Liver (tissue), 10 donors: ENCODE measurements at places on chromosomes 1 and 21. TPM values are rescaled to one million over a fixed set of nuclear protein-coding genes. Genes with fewer than 3 reads are reported as not detected.

DNA sequence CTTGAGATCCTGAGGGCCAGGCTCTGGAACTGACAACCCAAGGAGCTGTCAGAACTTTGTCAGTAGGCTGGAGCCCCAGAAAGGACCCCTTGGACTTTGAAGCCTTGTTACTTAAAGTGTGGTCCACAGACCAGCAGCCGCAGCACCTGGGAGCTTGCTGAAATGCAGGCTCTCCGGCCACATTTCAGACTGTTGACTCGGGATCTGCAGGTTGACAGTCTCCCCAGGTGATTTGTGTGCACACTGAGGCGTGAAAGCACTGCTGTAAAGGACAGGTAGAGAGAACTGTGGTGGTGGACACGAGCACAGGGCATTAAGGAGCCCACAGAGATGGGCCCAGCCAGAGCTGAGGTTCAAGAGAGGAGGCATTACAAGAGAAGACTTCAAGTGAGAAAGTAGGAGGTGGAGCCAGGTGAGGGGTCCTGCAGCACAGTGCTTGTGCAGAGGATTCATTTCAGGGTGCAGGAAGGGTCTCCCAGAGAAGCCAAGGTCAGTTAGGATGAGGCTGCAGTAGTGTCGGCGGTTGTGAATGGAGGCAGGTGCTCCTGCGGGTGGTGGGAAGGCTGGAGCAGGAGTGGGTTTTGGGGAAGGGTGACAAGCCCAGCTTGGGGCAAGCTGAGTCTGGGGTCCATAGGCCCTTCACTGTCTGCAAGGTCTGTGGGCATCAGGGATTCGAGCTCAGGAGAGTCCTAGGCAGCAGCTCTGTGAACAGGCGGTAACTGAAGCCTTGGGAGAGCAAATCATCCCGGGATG lies 4.6 kb downstream of the HYI start:
- no peak for DNase-seq

DNA sequence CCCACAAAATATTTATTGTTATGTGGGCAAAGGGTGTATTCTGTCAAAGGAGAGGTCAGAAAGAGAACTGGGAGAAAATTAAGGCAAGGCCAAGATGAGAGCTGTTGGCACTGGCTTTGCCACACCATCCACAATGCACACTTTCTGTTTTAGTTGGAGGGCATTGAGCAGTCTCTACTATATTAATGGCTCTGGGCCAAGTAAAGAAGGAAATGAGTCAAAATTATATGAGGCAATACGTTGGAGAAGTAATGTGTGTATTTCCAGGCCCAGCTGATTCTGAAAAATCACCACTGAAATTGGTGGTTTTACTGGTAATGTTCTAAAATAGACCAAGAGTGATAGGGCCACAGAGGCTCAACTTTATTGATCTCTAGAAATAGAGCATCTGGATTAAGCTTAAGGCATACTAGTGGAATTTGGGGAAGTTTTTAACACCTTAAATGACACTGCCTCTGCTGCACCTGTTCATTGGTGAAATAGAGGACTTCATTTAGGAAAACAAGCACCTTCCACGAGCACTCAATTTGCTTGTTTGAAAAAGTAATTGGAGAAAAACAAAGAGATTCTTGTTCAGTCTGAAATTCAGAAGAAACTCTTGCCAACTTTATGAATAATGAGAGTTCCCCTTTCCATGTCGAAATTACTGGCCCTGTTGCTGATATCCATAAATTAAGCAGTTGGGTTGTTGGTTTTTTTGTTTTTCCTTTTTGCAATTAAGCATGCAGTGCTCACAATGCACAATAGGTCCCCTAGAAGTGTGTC lies 424.9 kb downstream of the ADGRL2 start:
- no peak for DNase-seq

DNA sequence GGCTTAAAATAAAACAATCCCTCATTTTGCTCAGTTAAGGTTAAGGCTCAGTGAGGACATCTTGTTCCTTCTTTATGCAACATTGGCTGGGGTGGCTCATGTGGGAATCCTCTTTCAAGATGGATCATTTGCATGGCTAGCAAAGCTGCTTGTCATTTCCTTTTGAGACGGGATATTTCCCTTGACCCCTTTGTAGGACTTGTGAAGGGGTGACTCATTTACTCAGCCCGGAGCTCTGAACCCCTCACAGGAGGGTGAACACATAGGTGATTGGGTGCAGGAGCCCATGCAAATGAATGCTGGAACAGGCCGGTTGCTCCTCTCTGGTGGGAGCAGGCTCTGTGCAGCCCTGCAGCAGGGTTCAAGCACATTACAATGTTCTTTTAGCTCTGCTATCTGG lies 15.8 kb upstream of the C8A start:
- DNase-seq, result no peak

GRCh38 chr1:183243161-183244050 lies 57.3 kb downstream of the LAMC2 start:
- no peak for DNase-seq

GRCh38 chr1:90963651-90964050 lies 58.2 kb downstream of the ZNF644 start:
- no peak for DNase-seq

- no peak for DNase-seq
These were observed 12.7 kb downstream of the DDOST start for GRCh38 chr1:20648438-20648837.

Gene RSPO1
- total RNA-seq, result 0.08 TPM

DNA sequence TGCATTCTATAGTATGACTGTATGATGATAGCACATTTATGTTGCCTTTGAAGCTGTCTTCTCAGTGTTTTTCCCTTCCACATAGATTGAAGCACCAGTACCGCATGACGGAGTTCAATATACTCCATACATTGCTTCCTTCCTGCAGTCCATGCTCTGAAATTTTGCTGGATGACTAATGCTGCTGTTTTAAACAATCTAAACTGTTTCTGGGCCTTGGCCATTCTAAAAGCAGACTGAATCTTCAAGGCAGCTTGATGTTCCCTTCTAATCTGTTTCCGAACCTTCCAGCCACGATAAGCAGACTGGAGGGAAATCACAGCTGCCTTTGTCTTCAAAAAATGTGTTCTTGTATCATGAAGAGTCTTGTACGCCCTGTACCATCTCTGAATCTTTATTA lies 36.2 kb upstream of the F13B start:
- no peak for DNase-seq

DNA sequence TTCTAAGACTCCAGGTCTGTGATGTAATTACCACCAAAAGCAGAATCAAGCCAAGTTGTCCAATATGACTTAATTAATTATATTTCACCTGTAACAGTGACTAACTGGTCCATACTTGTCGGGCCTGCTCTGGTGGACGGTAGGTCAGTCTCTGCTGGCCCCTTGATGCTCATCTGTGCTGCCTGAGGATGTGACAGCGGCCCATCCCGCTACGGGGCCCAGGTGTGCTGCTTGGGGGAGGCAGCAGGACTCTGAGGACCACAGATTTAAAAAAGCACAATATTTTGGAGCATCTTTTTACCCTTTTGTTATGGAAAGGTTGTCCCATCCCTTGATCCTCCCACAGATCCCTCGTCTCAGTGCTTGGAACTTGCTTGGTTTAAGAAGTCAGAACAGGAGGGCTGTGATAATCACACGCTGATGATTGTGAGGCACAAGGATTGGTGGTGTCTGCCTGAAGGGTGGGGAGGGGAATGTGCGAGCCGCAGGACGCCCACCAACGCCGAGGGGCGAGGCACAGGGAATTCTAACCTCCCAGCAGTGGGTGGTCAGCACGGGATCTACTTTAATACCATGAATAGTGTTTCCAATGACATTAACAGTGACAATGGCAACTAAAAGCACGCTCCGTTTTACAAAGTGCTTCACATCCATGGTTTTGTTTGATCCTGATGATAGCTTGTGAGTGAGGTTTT lies 27.8 kb upstream of the UMODL1 start:
- DNase-seq, result no peak
